Chondrocyte (in vitro differentiated cells): ENCODE measurements at places on chromosomes 5 and 9. TPM values are rescaled to one million over a fixed set of nuclear protein-coding genes. Genes with fewer than 3 reads are reported as not detected.

- DNase-seq = no peak
These were observed 1.1 kb downstream of the CRAT start for GRCh38 chr9:129109537-129109903.

- DNase-seq = no peak
These were observed 4.4 kb upstream of the EXOC3 start for GRCh38 chr5:438481-438981.

- DNase-seq = no peak
These were observed 12.2 kb downstream of the MYMK start for GRCh38 chr9:133512253-133513213.

- no peak for DNase-seq
These were observed 1481.5 kb downstream of the EFNA5 start for GRCh38 chr5:106189121-106189809.

DNA sequence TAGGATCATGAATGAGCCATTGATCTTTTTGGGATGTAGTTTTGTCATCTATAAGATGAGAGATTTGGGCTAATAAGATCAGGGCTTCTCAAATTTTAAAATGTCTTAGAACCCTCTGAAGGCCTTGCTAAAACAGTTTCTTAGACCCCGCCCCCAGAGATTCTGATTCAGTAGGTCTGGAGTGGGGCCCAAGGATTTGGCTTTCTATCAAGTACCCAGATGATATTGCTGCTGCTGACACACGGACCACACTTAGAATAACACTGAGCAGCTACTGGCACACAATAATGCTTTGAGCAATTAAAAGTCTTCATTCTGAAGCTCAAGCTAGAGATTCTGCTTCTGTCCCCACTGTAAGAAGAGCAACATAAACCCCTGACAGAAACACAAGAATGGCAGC lies 216.7 kb downstream of the SMARCA2 start:
- no peak for DNase-seq

GRCh38 chr5:95084757-95085156 lies 200.1 kb downstream of the MCTP1 start:
- no peak for DNase-seq

DNA sequence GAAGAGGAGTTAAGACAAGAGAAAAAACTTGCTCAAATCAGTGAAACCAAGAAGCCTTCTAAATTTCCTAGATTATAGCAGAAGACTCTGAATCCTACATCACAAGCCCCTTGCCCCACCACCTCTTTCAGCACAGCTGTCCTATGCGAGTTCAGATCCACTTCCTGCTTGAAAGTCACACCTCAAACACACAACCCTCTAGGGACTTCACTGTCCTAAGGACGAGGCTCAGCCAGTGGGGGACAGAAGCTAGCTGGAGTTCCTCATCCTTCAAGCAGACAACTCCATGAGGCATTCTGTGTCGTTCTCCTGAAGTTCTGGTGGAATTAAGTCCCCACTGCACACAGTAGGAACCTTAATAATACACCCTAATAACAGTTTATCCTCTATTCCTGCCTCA lies 44.3 kb downstream of the NRG2 start:
- no peak for DNase-seq

- no peak for DNase-seq
These were observed 127.7 kb upstream of the ANKRD55 start for GRCh38 chr5:56360816-56361215.

DNA sequence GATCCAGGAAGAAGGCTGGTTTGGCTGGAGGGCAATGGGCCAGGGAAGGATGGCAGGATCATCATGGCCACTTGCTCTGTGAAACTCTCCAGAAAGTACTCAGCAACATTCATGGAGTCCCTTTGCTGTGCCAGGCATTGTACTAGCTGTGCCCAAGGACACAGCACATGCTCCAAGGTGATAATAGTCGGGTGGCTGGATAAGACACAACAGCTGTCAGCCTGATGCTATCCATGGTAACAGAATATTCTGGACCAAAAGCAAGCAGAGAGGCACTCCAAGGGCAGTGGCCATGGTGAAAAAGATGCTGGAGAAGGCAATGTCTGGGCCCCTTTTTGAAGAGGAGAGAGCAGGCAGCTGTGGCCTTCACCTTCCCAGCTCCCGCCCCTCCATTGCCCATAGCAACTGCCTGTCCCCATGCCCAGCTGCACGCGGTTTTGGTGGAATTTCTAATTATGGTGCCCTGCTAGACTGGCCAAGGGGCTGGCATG lies 113.8 kb upstream of the CPEB4 start:
- DNase-seq = no peak

- no peak for DNase-seq
These were observed 8.4 kb upstream of the IRX2 start for GRCh38 chr5:2759696-2760461.

DNA sequence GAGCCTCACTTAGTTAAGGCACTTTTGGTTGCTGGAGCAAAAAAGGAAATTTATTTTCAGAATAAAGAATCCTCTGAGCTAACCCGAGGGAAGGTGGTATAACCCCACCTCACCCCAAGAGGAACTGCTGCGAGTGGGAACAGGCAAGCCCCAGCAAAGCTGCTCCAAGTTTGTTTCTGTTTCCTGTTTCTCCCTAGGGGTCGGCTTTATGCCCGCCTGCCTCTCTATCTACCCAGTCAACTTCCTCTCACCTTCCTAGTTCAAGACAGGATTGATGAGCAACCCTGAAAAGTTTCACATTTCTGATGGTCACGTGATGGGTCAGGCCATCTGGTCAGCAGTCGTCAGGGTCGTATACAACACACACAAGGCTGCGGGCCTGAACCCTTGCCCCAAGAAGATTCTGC lies 31.1 kb downstream of the TRIO start:
- no peak for DNase-seq

- no peak for DNase-seq
These were observed 19.2 kb downstream of the NOTCH1 start for GRCh38 chr9:136526625-136527066.

Gene BASP1
- total RNA-seq = 181 to 189 TPM (median 182 TPM) in 3 replicates

Gene NREP
- 595 to 1,006 TPM (median 987 TPM) in 3 replicates for total RNA-seq

Gene TRIO
- 200 to 271 TPM (median 217 TPM) in 3 replicates for total RNA-seq

Gene IFNA13
- total RNA-seq = not detected in 3 replicates

Gene C5
- total RNA-seq = 3.0 to 5.1 TPM (median 3.0 TPM) in 3 replicates
